ENCODE measurements at places on chromosomes 2 and 18.

DNA sequence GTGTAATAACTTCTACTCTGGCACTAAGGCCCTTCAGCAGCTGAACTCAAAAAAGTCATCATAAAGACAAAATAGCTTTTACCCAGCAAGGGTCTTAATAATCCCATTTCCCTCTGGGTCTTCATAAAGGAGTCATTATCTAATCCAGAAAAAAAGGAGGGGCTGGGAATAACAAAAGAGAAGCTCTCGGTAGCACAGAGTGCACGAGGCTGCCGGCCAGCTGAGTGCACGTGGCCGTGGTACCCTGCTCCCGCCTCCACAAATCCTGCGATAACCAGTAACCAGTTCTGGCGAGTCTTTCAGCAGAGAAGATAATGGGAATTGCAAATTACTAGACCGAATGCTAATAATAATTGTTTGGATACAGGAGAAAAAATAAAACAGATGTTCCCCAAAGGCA is 7.5 kb downstream of the NRP2 start:
- DNase-seq, result no peak

GRCh38 chr2:16190446-16191270 is 250.3 kb downstream of the MYCN start:
- DNase-seq, result no peak

GRCh38 chr18:3703732-3704176 is 253.8 kb downstream of the TGIF1 start:
- peak; percentile 34 for DNase-seq

GRCh38 chr2:31348618-31349017 is 65.9 kb downstream of the XDH start:
- no peak for DNase-seq

DNA sequence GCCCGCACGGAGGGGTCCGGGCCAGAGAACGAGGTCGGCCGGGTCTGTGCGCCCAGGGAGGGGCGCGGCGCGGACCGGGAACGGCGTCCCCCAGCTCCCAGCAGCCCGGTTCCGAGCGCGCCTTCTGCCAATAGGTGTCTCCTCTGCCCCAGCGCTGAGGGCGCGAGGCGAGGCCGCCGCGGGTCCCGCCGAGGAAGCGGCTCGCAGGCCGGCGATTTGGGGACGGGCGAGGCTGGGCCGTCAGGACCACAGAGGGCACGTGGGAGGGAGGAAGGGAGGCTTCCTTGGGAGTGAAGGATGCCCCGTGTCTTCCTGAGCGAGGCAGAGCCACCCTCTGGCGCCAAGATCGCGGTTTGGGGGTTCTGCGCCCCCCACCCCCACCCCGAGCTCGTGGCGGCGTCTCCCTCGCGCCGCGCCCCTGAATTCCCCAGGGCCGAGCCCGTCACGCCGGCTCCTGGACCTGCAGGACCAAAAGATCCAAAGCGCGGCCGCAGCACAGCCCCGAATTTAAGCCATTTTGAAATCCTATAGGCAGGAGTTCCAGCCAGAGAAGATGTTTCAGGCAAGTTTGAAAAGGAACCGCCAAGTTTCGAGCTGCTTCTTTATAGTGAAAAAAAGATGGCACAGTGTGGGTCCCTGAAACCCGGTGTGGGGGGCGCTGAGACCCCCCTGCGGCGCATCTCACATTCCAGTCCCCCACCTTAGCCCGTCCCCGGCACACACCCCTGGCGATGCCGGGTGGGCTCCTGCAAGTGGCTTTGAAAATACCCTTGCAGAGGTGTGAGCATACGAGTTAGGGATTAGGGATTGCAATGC is 909 bp downstream of the NFATC1 start:
- DNase-seq, result peak; percentile 66

- no peak for DNase-seq
Observed at GRCh38 chr2:108637304-108637669, 82.0 kb upstream of the RANBP2 start.

DNA sequence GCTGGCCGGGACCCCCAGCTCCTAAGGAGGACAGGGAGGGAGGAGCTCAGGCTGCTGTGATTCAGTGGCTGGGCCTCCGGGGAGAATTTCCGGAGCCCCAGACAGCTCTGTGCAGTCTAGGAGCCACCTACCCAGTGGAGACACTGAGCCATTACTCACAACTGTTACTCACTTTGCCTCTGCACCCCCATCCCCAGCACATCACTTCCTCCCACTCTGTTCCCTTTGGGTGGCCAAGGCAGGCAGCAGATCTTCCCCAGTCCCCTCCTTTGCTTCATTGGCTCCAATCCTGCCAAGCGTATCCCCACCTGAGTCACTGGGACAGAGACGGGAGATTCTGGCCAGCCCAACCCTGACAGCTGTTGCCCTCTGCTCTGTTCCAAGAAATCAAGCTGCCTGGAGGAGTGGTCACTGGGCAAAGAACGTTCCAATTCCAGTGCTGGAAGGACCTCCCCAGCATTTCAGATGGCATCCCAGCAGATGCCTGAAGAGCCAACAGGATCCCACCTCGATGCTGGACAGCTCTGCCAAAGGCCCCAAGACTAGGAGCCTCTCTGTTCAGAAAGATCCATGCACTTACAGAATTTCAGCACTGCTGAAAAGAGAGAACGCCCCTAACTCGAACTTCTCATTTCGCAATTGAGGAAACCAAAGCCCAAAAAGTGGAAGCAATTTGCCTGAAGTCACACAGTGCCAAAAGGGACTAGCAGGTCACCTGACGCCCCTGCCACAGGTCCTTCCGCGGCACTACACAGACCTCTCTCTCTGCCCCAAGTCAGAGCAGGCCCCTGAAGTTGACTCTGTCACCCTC is 68.3 kb downstream of the TNS1 start:
- DNase-seq, result peak; percentile 18

GRCh38 chr2:201255408-201256033 is 4.8 kb upstream of the CASP8 start:
- DNase-seq, result no peak

- no peak for DNase-seq
Observed at GRCh38 chr2:215767625-215768024, 245.7 kb downstream of the MREG start.

DNA sequence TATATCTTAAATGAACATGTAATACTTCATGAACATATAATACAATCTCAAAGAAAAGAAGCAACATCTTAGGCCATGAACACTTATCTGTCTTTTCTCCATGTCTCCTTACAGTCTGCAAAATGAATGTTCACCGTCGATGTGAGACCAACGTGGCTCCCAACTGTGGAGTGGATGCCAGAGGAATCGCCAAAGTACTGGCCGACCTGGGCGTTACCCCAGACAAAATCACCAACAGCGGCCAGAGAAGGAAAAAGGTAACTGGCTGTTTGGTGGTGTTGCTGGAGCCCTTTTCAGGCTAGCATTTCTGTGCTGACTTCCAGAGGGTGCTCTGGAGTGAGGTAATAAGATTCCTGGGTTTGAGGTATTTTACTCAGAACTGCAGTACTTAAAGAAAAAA is 295.9 kb upstream of the EPAS1 start:
- no peak for DNase-seq

DNA sequence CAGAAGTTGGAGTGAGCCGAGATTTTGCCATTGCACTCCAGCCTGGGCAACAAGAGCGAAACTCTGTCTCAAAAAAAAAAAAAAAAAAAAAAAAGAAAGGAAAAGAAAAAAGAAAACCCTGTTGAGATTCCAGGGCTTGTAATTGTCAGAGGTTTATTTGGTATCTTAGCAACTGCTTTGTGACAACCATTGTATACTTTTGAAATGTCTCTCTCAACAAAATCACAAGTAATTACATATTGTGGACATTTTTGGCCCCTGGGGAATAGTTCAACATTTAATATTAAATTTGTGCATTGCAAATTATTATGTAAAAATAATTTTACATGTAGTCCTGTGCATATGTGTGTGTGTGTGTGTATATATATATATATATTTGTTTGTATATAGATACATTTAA is 270.8 kb downstream of the GALNT13 start:
- DNase-seq, result no peak

DNA sequence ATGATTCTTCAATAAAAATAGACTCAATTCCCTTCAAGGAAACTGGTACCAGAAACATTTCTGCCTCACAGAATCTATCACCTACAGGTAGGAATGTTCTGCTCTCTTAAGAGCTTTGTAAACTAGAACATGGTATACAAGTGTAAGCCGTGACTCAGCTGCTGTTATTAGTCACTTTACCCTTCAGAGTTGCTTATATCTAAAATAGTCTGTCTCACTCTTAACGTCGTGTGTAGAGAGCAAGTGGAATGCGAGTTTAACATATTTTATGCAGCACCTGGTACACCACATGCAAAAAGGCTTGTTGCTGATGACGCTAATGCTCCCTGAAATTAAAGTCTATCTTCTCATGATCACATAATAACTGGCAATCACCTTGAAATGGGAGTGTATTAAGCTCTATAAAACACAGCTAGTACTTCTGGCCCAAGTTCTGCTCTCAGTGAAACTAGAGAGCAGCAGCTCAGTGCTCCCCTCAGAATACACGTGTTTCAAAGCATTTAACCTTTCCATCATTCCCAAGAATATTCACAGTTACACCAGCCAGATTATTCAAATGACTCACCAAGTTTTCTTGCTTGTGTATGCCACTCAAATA is 420.0 kb downstream of the ZEB2 start:
- DNase-seq, result no peak

- no peak for DNase-seq
Observed at GRCh38 chr2:107529146-107529545, 297.5 kb upstream of the RGPD4 start.

DNA sequence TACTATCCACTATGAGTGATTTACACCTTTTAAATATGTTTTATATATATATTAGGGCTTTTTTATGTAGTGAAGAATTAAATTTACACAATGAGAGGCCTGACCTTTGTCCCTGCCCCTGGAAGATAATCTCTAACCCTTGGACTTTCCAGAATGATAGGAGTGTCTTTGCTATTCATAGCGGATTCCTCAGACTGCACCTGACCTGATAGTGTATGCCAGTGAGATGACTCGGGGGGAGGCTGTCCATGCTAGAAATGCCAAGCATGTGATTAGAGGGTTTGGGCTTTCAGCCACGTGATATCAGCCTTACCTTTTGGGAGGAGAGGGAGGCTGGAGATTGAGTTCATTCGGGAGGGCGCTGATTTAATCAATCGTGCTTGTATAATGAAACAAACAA is 44.1 kb upstream of the LHCGR start:
- DNase-seq, result no peak

DNA sequence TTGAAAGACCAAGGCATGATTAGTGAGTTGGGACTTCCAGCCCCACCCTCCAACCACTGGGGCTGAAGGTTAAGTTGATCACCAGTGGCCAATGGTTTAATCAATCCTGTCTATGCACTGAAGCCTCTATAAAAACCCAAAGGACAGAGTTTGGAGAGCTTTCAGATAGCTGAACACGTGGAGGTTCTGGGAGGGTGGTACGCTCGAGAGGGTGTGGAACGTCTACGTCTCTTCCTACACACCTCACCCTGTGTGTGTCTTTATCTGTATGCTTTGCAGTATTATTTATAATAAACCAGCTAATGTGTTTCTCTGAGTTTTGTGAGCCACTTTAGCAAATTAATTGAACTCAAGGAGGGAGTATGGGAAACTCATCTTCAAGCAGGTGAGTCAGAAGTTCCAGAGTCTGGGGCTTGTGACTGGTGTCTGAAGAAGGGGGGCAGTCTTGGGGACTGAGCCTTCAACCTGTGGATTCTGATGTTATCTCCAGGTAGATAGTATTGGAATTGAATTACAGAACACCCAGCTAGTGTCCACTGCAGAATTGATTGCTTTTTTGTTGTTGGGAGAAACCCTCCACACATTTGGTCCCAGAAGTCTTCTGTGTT is 20.3 kb downstream of the ACTR3 start:
- peak; percentile 67 for DNase-seq

GRCh38 chr18:32289483-32290075 is 99.7 kb downstream of the MEP1B start:
- DNase-seq, result peak; percentile 38
